ENCODE measurements at places on chromosomes 16 and 17.

GRCh38 chr17:27336184-27336583 lies 42.3 kb downstream of the WSB1 start:
- DNase-seq = no peak

DNA sequence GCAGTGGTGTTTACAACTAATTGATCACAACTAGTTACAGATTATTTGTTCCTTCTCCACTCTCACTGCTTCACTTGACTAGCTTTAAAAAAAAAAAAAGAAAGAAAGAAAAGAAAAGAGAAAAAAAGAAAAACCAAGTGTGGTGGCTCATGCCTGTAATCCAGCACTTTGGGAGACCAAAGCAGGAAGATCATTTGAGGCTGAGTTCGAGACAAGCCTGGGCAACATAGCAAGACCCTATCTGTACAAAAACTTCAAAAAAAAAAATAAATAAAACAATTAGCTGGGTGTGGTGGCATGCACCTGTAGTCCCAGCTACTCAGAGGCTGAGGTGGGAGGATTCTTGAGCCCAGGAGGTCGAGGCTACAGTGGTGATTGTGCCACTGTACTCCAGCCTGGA lies 4.2 kb downstream of the SNTB2 start:
- DNase-seq = no peak

DNA sequence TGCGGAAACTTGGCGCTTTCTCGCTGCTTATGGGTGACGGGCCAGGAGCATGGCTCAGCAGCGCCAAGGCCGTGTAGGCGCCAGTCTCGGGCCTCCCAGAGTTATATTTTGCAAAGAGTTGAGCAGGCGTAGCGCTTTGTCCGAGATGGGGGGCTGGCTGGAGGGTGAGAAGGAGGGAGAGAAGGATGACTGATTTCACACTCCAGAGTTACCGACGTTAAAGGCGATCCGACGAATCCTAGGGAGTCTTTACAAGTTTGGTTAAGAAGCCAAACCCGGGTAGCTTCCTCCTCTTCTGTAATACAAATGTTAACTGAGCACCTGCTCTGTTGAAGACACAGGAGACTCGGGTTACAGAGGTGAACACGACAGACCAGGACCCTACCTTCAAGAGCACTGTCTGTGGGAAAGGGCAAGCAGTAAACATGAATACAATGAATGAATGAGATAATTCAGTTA lies 782 bp downstream of the POLR2A start:
- DNase-seq = no peak

DNA sequence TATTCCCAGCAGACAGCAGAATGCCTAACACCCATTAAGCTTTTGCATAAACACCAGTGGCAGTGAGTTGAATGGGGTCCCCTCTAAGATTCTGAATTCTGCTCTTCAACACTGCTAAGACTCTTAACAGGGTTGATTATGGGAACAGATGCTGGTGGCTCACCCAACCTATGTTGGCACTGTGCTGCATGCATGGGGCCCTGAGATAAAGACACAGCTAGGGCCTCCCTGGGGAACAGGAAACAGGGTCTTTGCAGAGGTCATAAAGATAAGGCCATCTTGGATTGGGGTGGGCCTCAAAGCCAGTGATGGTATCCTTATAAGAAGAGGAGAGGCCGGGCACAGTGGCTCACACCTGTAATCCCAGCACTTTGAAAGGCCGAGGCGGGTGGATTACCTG lies 190.8 kb downstream of the SLC39A11 start:
- no peak for DNase-seq

GRCh38 chr16:63672493-63672892 lies 1449.4 kb downstream of the CDH11 start:
- no peak for DNase-seq

Data from T1000 (cell line).